ENCODE measurements at places on chromosomes 1 and 21.

GRCh38 chr1:51621161-51621560 lies 4.3 kb downstream of the OSBPL9 start:
- DNase-seq = no peak

- peak; percentile 44 for DNase-seq
These were observed 56.2 kb downstream of the NTNG1 start for GRCh38 chr1:107196973-107197562.

DNA sequence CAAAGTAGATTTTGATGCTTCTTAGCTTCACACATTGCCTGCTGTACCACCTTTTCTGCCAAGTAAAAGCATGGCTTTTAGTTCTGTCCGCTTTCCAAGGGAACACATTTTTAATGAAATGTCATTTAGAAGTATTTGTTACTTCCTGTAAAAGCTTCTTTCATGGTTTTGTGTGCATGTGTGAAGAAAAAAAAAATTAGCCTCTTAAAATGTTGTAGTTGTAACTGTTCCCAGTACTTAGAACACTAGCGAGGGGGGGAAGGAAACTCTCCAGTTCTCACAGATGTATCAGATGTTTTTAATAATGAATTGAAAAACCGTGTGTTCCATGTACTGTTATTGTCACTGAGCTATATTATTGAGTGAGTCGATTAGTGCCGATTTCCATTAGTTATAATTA lies 568.3 kb upstream of the ADGRL2 start:
- no peak for DNase-seq

DNA sequence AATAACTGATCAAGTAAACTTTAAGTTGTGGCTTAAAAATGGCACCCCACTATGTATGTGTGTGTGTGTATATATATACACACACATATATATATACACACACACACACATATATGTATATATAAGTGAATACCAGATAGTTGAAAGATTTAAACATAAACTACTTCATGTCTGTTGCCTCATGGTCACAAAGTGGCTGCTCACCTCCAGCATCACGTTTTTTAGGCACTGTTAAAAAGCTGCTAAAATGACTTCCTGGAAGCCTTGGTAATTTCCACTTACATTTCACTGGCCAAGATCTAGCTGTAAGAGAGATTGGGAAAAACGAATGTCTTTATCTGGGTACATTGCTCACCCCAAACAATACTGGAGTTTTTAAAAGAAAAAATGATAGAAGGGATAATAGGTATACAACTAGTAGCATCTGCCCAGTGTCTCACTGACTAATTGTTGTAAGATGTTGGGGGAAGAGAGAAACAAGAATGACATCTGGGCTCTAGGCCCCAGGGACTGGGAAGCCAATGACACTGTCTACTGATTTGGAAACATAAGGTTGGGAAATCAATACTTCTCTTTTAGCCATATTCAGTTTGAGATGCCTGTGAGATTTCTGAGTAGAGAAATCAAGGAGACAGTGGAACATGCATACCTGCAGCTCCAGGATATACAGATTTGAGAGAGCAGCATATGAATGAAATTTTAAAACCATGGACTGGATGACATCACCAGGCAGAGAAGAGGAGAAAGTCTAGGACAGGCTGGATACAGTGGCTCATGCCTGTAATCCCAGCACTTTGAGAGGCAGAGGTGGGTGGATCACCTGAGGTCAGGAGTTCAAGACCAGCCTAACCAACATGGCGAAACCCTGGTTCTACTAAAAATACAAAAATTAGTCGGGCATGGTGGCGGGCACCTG lies 42.8 kb downstream of the CLDN14 start:
- no peak for DNase-seq

DNA sequence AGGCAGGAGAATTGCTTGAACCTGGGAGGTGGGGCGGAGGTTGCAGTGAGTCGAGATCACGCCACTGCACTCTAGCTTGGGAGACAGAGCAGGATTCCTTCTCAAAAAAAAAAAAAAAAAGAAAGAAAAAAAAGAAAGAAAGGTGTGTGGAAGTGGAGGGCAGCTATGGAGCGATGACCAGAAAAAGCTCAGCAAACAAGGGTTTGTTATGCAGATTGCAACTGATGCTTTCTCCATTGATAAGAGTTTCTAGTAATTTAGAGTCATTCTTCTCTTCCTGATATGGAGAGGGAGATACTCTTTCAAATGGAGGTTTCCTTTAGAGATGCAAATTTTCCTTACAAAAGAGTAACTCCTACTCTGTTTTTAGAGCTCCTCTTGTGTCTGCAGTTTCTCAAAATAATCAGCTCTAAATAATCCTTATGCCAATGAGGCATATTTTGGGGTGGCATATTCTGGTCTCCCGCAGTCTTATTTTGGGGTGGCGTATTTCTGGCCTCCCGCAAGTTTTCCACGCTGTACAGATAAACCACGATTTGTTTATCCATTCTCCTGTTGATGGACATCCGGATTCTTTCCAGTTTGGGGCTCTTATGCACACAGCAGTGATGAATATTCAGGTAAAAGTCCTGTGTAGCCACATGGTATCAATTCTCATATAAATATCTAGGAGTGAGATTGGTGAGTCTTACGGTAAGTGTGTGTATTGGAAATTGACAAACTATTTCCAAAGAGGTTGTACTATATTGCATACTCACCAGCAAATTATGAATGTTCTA lies 30.7 kb upstream of the RCC2 start:
- no peak for DNase-seq

GRCh38 chr1:177897281-177897997 lies 72.4 kb downstream of the SEC16B start:
- no peak for DNase-seq

GRCh38 chr1:210981490-210981889 lies 152.5 kb downstream of the KCNH1 start:
- DNase-seq = no peak

DNA sequence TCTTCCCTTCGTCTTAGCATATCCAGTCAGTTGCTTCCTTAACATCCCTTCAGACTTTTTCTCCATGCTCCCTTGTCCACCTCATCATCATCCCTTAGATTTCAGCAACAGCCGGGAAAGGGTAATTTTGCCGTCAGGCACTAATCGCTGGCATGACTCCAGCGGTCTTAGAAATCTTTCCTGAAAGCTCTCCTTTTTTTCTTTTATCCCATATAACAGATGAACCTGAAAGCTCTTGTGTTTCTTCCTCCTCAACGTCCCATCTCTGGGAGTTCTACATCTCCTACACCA lies 10.4 kb upstream of the BOLA1 start:
- no peak for DNase-seq

- peak; percentile 25 for DNase-seq
These were observed 17.1 kb upstream of the CCDC190 start for GRCh38 chr1:162878000-162878596.

DNA sequence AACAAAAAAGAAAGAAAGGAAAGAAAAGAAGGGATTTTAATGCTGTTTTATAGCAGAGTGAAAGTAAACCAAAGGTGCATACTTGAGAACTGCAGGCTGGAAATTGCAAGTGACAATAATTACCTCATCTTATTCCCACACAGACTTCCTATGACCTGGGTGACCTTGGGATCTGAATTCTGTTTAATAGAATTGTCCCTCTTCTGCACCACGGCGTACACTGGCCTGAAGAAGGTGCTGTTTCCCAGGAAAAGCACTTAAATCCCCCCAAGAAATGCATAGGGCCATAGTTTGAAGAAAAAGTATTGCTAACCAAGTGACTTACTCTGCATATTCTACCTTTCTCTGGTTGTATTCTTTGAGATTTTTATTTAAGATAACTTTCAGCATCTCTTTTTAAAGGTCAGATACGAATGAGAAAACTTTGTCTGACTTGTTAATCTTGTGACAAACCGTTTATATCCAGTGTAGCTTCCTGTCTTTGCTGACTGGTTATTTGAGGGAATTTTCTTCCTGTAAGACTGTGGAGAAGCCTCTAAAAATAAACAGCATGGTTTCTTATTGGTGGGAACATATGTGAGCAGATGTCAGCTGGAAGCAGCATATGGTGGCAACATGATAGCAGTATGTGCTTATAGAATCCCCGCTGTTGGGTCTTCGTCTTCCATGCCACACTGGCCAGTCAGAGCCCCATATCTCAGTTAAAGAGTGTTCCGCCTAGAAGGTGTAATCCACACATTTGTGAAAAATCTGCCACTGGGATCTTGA lies 16.3 kb downstream of the TGFB2 start:
- no peak for DNase-seq

- peak; percentile 73 for DNase-seq
These were observed 110.9 kb downstream of the KCNN3 start for GRCh38 chr1:154759196-154759595.

- no peak for DNase-seq
These were observed 251.1 kb downstream of the COL11A1 start for GRCh38 chr1:102857251-102857650.

- no peak for DNase-seq
These were observed 65.7 kb downstream of the KIF26B start for GRCh38 chr1:245220381-245220985.

GRCh38 chr1:60504206-60504840 lies 430.8 kb upstream of the C1orf87 start:
- no peak for DNase-seq

DNA sequence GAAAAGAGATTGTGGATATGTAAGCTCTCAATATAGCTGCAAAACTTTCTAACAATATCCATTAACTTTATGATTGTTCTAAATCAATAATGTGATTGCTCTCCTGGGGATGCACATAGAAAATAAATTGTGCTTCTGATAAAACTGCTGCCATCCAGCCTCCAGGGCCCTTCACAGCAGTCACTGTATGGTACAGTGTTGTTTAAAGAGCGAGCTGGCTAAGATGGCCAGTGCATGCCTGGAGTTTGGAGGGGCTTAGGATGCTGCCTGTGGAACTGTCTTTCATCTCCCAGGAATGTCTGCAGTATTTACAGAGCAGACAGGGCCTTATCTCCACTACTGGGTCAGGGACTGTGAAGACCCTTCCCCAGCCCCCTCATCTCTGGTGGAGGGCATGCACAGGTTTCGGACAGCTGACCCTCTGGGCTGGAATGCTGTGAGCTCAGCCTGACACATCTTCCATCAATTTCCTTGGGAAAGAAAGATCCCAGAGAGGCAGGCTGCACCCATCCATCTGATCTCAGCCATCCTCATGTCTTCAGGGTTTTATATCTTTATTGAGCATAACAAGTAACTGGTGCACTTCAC lies 137.0 kb downstream of the PLPP3 start:
- DNase-seq = no peak

- DNase-seq = no peak
These were observed 1.3 kb downstream of the GNG12 start for GRCh38 chr1:67831850-67832513.

GRCh38 chr1:222018041-222018440 lies 276.2 kb upstream of the DUSP10 start:
- DNase-seq = no peak

GRCh38 chr1:231866392-231867331 lies 240.1 kb downstream of the DISC1 start:
- DNase-seq = peak; percentile 49

DNA sequence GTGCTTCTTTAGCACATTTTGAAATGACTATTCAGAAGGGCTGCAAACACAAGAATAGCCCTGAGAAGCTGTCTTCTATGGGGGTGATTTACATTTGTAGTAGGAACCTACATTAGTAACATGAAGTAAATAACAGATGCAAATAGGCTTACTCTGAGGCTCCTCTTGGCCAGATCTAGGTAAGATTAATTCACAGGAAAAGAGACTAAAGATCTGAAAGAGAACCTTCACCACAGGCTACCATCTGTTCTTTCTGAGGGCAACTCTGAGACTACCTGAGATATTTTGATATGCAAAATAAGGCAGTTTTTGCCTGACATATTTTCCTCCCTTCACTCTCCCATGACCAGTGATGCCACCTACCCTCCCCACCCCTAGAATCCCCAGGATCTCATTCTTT lies 1267.8 kb downstream of the PLA2G4A start:
- DNase-seq = no peak
